ENCODE measurements at places on chromosomes 7 and 10.

DNA sequence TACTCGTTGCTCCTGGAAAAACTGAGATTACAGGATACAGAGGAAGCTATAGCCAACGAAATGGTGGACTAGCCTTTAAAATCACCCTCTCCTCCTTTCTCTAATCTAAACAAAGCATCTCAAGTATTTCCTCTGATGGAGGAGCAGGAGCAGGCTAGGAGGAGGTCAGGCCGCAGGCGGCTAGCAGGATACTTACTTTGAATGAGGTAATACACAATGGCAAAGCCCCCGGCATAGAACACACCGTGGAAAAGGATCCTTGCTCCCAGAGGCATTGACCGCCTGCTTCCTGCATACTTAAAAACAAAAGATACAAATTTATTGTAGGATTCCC is 64.4 kb downstream of the STK17A start:
- DNase-seq = no peak

DNA sequence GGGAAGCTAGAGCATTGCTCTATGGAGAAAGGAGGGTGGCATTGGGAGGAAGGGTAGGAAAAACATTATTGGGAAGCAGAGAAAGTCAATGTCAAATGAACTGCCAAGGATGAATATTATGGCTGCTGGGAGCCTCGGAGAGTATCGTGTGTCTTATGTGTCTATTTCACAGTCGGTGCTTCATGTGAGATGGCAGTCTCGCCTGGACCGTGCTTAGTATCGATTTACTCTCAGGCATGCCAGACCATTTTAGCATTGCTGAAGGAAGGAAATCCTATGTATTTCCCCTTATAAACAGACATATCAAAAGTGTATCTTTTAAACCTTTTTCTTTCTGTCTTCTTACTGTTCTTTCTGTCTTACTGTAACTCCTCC is 612.6 kb downstream of the AUTS2 start:
- no peak for DNase-seq

DNA sequence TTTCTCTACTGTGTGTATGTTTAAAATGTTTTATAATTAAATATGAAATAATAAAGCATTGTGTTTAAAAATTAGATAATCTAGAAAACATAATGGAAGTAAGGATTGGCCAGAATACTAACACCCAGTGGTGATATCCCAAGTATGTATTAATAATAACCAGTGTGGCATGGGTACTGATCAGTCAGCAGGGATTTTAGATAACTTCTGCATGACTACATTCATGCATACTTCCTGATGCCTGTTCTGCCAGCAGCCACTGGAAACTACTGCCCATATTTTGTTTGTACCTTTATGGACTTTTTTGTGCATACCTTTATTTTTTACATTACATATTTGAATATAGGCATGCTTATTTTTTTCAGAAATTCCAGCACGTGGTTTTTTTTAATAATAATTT is 156.6 kb upstream of the TMEM196 start:
- DNase-seq = no peak

GRCh38 chr10:130422366-130423324 is 286.5 kb downstream of the GLRX3 start:
- no peak for DNase-seq

- no peak for DNase-seq
Observed at GRCh38 chr7:159238541-159238940, 93.9 kb upstream of the VIPR2 start.

DNA sequence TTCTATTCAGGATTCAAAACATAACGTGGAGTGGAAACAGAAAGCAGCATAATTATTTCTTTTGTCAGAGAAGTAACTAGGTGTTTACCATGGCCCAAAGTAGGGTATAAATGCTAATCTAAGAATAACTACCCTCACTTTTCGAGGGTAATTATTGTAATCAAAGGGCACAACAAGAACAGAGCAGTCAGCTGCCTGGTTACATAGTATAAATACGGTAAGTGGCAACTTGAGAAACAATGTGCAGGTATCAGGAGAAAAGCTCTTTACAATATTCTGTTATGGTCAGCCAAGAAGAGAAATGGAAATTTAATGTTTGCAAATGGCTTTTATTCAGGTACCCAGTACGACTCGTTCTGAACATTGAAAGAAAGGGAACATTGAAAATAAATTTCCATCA is 242.0 kb upstream of the NPY start:
- no peak for DNase-seq

DNA sequence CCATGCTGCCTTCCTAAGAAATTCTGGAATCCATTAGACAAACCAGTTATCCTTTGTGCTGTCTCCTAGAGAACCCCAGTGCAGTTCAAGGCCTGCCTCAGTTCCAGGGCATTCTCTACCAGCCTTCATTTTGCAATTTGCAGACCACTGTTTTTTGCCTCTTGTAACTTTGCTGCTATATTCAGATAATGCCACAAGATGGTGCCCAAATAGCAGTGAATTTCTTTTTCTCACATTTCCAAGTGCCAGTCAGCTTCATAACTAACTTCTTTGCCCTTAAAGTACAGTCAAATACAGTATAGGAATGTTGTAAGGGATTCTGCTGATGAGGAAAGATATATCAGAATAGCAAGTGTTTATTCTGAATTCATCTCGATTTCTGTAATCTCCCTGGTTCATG is 25.2 kb downstream of the LOXL4 start:
- DNase-seq = no peak

GRCh38 chr10:101839416-101840063 is 4.1 kb downstream of the KCNIP2 start:
- peak; percentile 69 for DNase-seq

GRCh38 chr7:108345710-108346336 is 110.4 kb downstream of the NRCAM start:
- no peak for DNase-seq

DNA sequence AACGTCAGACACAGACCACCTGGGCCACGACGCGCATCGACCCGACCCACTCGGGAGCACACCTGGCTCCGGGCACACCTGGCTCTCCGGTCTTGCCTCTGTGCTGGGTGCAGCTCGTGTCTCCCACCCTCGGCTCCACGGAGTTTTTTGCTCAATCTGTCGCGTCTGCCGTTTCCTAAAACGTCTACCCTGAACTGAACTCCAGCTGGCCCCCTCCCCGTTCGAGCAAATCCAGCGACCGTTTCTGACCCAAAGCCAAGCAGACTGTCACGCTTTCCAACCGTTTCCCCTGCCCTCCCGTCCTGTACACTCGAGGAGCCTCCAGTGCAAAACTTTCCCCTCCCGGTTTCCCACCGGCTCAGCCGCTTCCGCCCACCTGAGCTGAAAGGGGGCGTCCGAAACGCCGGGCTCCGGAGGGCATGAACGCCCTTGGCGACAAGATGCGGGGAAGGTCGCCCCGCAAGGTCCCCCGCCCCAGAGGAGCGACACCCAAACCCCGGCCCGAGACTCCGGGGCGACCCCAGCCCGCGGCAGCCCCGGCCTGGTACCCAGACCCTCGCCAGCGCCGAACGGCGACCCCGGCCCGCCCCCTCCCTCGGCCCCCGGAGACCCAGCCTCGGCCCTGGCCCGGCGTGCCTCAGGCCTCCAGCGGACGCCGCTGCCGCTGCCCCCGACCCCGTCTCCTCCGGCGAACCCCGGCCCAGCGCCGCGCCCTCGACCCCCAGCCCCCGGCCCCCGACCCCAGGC is 557 bp downstream of the CYTH3 start:
- DNase-seq = peak; percentile 17

DNA sequence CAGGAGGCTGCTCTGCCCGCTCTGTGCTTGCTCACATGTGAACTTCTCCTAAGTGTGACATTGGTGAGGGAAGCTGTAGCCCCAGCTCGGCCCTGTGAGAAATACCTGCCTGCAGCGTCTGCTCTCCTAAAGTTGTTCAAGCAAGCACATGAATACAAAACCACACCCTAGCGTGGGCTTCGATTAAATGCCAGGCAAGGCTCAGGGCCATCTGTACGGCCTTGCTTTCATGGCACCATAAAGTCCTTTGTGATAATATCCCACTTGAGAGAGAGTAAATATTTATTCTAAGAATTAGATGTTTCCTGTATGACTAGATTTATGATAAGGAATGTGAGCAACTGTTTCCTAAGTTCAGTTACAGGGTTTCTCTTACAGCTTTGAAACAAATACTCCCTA is 262.8 kb upstream of the KLF14 start:
- peak; percentile 43 for DNase-seq

DNA sequence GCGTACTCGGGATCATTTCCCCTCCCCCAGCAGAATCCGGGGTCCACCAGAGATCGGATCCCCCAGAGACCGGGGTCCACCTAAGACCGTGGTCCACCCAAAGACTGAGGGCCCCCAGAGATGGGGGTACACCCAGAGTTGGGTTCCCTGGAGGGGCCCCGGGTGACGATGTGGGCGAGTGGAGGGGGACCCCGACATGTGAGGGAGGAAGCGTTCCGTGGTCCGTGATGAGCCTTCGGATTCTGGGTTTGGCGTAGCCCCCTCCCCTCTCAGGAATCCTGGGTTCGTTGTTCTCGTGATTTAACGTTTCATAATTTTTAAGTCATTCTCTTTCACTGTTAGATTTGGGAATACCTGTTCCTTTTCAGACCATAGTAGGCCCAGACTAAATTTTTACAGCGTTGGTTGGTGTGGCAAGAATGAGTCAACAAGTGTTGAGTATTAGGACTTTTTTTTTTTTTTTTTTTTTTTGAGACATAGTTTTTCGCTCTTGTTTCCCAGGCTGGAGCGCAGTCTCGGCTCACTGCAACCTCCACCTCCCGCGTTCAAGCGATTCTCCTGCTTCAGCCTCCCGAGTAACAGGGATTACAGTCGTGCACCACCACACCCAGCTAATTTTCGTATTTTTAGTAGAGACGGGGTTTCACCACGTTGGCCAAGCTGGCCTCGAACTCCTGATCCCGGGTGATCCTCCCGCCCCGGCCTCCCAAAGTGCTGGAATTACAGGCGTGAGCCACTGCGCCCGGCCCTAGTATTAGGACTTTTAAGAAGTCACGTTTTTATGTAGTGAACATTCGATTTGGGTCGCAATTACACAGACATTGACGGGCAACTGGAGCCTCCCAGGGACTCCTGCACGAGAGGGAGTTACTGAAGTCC is 672 bp downstream of the GTPBP4 start:
- no peak for DNase-seq

DNA sequence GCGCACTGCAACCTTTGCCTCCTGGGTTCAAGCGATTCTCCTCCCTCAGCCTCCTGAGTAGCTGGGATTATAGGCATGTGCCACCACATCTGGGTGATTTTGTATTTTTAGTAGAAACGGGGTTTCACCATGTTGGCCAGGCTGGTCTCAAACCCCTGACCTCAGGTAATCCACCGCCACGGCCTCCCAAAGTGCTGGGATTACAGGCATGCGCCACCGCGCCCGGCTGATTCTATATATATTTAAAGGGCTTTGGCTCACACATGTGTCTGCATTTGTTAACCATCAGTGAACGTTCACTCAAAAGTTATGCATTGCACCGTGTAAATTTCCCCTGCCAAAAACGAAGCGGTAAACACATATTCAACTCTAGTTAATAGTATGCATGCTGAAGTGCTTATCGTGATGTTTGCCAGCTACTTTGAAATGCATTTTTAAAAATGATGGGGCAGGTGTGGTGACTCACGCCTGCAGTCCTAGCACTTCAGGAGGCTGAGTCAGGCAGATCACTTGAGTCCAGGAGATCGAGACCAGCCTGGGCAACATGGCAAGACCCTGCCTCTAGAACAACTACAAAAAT is 17.7 kb upstream of the WIPI2 start:
- no peak for DNase-seq

DNA sequence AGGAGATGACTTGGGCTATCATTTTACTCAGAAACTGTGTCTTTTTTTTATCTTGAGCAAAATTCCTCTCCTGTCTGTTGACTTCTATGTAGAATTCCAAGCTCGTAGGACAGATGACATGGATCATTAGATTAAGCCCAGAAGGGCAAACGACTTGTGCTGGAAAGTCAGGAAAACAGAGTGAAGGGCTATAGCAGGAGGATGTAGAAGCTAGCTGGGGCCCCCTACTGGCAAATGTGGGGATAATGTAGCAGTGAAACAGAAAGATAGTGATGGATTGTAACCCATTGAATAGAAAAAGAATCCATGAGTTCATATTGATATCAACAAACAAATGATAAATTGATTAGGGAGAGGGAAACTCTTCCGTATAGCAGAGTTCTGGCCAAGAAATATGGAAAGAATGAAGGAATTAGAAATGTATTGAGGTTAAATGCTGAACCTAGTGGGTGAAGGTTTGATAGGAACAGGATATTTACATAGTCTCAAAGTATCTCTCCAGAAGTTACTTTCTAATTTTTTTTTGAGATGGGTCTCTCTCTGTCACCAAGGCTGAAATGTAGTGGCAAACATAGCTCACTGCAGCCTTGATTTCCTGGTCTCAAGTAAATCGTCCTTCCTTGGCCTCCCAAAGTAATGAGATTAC is 103.6 kb downstream of the LYZL1 start:
- peak; percentile 41 for DNase-seq

DNA sequence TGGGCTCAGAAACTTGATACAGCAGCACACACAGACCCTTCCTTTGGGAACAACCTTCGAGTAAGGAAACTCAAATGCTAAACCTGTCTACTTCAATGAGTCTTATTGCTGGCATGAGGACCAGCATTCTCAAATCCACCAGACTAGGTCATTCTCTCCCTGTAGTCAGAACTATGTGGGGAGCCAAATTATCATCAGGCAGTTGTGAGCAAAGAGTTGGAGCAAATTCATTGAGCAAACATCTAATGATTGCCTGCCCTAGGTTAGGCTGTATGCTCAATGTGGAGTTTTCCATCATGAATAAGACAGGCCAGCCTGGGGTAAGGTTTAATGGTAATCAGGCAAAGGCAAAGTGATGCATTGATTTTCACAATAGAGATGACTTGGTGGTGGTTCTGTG is 3.6 kb downstream of the EPDR1 start:
- DNase-seq = no peak

- no peak for DNase-seq
Observed at GRCh38 chr7:2544541-2545188, 10.7 kb downstream of the BRAT1 start.

- no peak for DNase-seq
Observed at GRCh38 chr10:89813546-89813945, 112.2 kb downstream of the KIF20B start.

DNA sequence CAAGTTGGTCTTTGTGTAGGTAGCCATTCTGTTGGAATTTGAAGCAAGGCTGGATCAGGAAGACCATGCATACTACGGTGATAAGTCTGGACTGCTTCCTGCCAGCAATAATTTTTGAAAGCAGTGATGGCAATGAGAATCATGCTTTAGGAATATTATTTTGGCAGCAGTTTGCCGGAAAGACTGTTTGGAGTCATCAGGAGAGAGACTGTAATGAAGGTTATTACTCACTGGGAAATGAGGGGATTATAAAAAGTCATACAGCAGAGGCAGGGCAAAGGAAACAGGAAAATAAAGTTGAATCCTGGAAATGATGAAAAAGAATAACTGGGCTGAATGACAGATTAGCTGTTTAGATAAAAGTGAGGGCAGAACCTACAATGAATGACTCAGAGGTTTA is 1136.8 kb upstream of the AUTS2 start:
- no peak for DNase-seq

DNA sequence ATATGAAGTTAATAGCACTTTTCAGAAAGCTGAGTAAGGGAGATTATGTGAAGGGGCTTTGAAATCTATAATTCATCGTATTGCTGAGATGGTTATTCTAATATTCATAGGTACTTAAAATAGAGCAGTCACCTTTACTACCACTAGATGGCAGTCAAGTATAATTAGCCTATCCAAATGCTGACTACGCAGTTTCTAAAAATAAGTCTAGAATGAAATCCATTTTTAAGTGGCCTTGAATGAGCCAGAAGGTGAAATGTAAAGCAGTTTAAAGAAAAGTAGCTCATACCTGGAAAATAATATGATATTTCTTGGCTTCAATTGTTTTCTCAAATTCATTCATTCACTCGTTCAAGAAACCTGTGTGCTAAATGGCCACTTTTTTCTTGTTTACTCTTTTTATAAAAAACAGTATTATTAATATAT is 1277.1 kb downstream of the GATA3 start:
- peak; percentile 51 for DNase-seq

GRCh38 chr10:123166618-123167017 is 12.4 kb downstream of the BUB3 start:
- no peak for DNase-seq

Data from CD4-positive, alpha-beta T cell treated with Interleukin-10 for 1 hour (primary cell).